ENCODE measurements at places on chromosomes 7 and 10.
A peak's percentile ranks its signal among the peaks of the same experiment; 100 is the strongest.

- no peak for DNase-seq
Measured at GRCh38 chr10:58807629-58808022, 295.0 kb downstream of the BICC1 start.

DNA sequence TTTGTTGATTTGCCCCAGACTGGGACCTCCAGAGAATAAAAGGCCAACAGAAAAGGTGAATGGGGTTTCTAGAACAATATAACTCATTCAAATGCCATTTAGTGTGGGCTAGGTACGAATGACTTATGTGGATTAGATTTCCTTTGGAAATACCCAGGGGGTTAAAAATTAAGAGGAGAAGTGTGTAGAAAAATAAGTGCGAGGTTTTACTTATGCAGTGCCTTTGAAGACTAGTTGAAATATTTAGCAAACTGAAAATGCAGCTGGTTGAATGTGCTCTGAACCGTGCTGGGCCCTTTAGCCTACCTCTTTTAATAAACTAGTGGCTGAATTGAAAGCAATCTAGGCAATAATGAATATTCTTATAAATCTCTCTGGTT lies 180.6 kb downstream of the LRMDA start:
- DNase-seq = no peak

DNA sequence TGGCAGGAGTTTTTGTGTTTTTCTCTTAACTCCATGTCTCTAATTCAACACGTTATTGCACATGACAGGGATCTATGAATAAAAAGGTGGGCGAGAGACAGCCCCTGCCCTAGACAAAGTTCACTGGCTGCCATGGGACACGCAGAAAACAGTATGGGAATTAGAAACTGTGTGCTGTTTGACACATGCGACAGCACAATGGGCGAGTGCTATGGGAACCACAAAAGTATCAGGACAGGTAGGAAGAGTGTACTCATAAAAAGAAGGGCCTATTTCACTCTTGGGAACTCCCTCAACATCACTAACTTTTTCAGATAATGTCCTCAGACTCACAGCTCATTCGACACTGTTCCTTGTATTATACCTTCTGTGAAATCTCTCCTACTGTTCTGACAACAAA lies 45.7 kb downstream of the MINDY3 start:
- DNase-seq = no peak

DNA sequence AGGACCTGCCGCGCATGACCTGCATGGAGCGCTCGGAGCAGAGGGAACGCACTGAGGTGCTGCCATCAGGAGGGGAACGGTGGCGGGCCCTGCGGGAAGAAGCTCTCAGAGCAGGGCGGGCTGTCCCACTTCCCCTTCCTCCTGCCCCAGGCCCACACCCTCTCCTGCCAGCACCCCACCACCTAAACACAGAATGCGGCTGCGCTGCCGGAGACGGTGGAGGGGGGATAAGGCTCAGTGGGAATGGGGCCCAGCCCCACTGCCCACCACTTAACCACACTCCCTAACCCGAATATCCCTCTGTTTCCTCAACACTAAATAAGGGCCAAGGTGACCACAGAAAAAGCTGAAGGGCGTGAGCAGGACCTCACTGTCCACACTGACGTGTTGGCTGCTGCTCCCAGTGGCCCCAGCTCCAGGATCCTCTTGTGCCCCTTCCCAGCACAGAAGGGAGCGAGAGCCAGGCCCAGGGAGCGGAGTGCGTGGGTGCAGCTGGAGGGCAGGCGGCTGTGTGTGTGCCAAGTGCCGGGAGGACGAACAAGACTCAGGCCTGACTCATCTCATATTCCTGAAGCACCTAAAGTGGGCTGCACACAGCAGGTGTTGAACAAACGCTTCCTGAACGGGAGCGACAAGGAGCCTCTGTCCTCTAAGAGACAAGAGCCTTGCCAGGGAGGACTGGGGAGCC lies 116.8 kb downstream of the MAD1L1 start:
- DNase-seq = no peak

- DNase-seq = no peak
Measured at GRCh38 chr10:113350311-113351040, 202.4 kb upstream of the HABP2 start.

DNA sequence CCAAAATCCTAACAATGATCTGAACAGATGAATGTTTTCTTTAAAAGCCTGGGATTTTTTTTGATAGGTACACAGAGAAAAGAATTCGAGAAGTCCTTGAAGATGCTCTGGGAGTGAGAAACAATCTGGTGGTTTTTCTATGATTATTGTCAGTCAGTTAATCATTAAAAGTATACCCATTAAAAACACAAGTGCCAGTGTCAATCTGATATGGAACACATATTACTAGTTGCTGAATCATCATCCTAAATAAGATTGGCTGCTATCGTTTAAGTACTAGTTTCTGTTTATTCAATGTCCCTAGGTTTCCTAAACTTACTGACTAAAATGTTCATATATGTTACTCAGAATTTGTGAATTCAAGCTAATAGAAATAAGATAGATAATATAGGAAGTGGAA lies 16.1 kb downstream of the COL28A1 start:
- no peak for DNase-seq

GRCh38 chr10:62394556-62395018 lies 20.4 kb downstream of the ZNF365 start:
- DNase-seq = no peak

- DNase-seq = no peak
Measured at GRCh38 chr10:2592360-2593160, 474.8 kb upstream of the PFKP start.

DNA sequence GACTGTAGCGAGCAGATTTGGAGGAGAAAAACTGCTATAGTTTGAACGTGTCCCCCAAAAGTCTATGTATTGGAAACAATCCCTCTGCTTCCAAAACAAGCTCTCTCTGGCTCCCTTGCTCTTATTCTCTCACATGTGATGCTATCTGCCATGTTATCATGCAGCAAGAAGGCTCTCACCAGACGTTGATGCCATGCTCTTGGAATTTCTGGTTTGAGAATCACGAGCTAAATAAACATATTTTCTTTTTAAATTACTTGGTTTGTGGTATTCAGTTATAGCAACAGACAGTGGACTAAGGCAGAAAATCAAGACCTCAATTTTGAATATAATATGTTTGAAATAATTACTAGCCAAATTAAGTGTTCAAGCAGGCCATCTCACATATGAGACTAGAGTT lies 17.5 kb upstream of the GNAT3 start:
- no peak for DNase-seq

- no peak for DNase-seq
Measured at GRCh38 chr10:96276831-96277230, 5.5 kb upstream of the BLNK start.

GRCh38 chr7:128721376-128721775 lies 17.8 kb upstream of the CALU start:
- DNase-seq = no peak

GRCh38 chr10:78407009-78407711 lies 373.5 kb downstream of the RPS24 start:
- peak; percentile 63 for DNase-seq

GRCh38 chr7:140238778-140239652 lies 62.2 kb upstream of the KDM7A start:
- DNase-seq = no peak

- DNase-seq = no peak
Measured at GRCh38 chr7:156125841-156126730, 313.8 kb upstream of the SHH start.
